ENCODE measurements at places on chromosomes 16 and 17.

- DNase-seq, result no peak
These were observed 4.7 kb upstream of the CUEDC1 start for GRCh38 chr17:57959929-57960328.

- DNase-seq, result no peak
These were observed 88.0 kb upstream of the MPHOSPH6 start for GRCh38 chr16:82257990-82258389.

GRCh38 chr17:82959990-82960418, 119.4 kb upstream of the METRNL start:
- DNase-seq, result no peak

- no peak for DNase-seq
These were observed 16.3 kb downstream of the CBX1 start for GRCh38 chr17:48084932-48085331.

DNA sequence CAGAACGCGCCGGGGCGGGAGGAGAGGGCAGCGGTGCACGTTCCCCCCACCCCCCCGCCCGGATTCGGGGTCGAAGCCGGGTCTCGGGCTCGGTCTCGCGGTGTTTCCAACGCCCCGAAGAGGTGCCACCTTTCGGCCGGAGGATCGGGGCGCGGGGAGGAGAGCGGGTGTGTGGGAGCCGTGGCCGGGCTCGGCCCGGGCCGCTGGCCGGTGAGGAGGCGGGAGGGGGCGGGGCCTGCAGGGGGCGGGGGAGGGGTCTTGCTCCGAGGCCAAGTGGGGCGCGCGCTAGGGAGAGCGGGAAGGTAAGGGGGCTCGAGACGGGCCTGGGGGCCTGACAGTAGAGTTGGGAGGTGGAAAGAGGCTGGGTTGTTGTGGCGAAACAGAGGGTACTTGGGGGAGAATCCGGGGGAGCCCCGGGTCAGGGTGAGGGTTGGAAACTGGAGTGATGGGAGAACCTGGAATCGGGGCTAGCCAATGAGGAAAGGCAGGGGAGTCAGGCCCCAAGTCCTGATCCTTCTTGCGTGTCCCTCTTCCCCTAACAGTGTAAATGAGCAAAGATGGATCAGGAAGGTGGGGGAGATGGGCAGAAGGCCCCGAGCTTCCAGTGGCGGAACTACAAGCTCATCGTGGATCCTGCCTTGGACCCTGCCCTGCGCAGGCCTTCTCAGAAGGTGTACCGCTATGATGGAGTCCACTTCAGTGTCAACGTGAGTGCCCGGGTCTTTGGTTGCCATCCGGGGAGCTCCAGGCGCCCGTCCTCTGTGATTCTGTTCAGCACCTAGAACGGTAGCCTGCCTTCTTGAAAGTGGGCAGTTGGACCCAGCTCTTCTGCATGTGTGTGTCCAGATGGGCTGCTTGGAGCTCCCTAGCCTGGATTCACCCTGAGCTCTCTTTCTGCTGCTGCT, 873 bp downstream of the SETD1A start:
- peak; percentile 42 for DNase-seq

DNA sequence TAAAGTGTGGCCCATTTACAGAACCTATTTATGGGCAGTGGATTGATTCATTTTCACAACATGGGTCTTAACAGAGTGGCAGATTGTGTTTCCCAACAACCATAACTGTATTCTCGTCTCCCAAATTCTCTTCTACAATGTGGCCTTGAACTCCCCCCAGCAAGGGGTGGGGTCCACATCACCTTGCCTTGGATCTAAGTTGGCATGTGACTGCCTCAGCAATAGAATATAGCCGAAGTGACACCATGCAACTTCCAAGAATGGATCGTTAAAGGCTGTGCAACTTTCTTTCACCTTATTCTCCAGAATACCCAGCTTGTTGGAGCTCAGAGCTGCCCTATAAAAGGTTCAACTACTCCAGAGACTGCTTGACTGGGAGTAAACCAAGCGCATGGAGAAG, 72.0 kb upstream of the CDH5 start:
- no peak for DNase-seq

GRCh38 chr17:75753514-75754377, 11.2 kb downstream of the GALK1 start:
- peak; percentile 47 for DNase-seq

DNA sequence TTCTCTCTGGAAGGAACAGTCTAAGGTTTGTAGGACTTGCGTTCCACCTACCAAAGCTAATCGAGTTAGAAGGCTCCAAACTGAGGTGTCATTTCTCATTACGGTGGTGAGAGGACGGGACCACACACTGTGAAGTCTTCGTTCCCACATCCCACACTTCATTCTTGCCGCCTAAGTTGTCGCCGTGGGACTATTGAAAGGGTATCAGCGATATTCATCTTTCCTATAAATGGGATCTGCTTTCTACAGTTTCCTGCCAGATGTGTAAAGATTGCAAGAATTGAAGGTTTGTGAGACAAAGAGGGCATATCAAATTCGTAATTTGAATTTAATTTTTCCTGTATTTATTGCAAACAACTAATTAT, 608 bp upstream of the TRIM37 start:
- DNase-seq, result no peak

DNA sequence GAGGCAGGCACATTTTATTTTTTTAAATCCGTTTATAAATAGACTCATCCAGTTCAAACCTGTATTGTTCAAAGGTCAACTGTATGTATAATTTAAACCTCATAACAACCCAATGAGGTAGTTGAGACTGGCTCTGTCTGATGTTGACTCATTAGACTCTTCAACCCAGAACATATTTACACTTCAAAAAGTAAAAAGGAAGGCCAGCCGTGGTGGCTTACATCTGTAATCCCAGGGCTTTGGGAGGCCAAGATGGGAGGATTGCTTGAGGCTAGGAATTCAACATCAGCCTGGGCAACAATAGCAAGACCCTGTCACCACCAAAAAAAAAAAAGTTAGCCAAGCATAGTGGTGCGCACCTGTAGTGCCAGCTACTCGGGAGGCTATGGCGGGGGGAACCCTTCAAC, 32.5 kb upstream of the DHRS7B start:
- DNase-seq, result peak; percentile 69

GRCh38 chr17:39794249-39794970, 56.7 kb downstream of the GRB7 start:
- DNase-seq, result peak; percentile 70

GRCh38 chr16:78184238-78185183, 85.1 kb downstream of the WWOX start:
- DNase-seq, result peak; percentile 62

DNA sequence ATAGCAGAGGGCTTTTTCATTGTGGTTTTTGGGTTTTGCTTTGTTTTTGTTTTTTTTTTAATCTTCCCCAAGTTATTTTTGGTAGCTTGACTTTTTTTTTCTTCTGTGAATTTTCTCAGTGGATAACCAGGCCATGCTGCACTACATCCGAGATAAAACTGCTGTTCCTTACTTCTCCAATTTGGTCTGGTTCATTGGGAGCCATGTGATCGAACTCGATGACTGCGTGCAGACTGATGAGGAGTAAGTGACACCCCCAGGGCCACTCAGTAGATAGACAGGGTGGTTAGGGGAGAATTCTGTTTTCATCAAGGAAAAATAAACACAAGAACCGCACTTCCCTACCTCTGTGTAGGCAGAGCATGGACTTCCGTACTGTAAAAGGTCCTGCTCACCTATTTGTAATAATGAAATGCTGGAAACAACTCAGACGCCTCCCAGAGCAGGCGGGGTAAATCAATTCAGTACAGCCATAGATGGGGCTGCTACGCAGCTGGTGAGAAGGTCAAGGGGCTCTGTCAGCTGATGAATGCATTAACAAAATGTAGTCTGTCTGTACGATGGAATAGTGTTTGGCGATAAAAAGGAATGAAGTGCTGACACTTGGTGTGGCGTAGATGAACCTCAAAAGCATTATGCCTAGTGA, 28.6 kb downstream of the CLEC16A start:
- no peak for DNase-seq

DNA sequence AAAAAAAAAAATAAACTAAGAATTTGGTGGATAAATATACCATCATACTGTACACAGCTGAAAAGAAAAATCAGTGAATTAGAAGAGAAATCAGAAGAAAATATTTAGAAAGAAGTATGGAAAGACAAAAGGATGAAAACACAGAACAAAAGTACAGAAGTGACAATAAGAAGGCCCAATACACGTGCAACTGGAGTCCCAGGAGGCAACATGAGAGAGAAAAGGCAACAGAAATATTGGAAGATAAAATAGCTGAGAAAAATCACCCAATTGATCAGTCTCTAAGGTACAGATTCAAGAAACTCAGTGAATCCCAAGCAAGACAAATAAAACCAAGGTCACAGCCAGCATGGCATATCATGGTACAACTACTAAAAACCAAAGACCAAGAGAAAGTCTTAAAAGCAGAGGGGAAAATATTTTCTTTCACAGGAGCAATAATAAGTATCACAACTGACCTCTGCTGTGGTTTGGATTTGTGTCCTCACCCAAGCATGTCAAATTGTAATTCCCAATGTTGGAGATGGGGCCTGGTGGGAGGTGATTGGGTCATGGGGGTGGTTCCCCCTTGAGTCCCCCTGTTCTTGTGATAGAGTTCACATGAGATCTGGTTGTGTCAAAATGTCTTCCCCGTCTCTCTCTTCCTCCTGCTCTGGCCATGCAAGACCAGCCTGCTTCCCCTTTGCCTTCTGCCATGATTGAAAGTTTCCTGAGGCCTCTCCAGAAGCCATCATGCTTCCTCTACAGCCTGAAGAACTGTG, 20.2 kb upstream of the ENGASE start:
- DNase-seq, result no peak

DNA sequence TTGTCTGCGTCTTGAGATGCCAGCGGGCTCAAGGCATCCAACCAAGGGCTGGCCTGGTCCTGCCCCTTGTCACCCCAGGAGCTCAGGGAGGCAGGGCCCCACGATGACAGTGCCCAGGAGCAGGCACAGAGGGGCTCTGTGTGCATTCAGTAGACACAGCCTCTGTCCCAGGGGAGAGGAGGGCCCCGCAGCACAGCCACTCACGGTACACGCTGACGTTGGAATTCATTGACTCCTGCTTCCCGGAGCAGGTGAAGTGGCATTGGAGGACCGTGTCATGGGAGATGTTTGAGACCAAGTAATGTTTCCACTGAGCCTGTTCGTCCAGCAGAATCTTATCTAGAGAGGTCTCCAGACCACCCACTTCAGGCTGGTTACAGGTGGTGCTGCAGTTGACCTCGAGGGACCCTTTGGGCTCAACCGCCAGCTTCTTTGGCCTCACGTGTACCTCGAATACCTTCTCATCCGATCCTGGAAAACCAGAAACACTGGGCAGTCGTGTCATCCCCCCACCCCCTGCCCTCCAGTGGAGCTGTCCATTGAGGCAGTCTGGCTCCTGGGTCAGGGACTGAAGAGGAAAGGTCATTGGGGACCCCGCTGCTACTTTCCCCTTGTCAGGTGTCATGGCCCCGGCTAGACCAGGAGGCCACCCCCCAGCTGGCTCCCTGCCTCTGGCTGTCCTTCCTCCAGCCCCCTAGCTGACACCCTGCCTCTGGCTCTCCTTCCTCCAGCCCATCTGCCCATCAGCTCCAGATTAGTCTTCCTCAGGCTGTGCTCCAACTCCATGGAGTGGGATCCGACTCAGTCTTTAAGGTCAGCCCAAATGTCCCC, 7.0 kb downstream of the PRR29 start:
- DNase-seq, result no peak

- DNase-seq, result peak; percentile 97
These were observed at the start of gene ERAL1 for GRCh38 chr17:28854457-28855335. Gene ERAL1, plus strand, starts transcription at chr17:28855016. Its CDS starts 19 bp downstream, at chr17:28855035.

- no peak for DNase-seq
These were observed 1.0 kb downstream of the MCRIP1 start for GRCh38 chr17:81831957-81832607.

GRCh38 chr17:6177941-6178694, 107.9 kb downstream of the WSCD1 start:
- no peak for DNase-seq

DNA sequence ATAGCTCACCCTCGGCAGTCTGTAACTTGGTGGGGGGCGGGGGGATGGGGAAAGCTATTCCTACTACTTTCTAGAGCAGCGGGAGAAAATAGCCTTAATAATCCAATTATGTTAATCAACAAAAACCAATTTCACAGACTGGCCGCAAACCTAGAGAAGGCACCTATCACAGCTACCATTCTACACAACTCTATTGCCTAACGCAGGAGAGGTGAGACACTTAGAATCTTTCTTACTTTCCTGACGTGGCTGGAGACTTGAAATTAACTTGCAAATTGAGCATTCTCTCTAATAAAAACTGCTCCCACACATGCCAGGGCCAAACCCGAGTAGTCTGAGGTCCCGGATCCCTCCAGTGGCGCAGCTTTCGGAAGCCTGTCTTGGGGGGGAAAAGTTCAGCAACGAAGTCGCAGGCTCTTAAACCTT, 794 bp downstream of the SMG6 start:
- no peak for DNase-seq

GRCh38 chr17:284676-285355, 67.8 kb downstream of the RPH3AL start:
- DNase-seq, result no peak
